ENCODE measurements at places on chromosomes 4 and X.

GRCh38 chr4:141307241-141307689 is 86.6 kb downstream of the ZNF330 start:
- DNase-seq: peak; percentile 67

GRCh38 chrX:121120690-121121605 is 73.5 kb downstream of the GLUD2 start:
- no peak for DNase-seq

DNA sequence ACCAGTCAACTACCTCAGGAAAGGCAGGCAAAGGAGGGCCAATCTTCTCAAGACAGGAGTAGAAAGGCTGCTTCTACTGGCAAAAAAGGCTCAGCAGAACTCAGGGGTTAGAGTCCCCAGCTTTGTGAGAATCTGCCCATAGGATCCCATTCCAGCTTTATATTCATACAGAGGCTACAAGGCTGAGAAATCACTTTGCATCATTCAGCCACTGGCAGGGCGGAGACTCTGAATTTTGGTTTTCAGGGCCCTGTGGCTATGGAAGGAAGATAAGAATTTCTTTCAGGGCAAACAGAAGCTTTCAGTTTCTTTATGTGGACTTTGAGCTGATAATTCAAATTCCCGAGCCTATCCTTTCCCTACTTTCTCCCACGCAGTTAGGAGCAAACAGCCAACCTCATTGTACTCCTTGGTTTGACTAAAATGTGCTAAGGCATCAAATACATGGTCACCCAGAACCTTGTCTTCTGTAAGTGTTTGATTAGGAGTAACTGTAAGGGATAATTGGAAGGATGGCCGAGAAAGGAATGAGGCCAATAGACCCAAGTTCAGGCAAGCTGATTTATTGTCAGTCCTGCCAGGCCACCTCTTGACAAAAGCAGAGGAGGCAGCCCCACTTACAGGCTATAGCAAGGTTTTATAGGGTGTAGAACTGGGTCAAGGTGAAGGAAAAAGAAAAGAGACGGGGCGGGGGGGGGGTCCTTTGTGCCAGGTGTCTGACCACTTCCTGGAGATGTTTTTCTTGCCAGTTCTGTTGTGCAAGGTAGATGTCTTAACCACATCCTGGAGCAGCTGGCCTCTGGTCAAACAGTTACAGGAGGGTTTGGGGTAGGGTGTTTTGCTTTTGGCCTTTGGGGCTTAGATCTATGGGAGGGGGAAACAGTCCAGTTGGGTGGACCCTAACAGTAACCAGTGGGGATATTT is 165.3 kb upstream of the PPP1R2C start:
- DNase-seq: no peak

DNA sequence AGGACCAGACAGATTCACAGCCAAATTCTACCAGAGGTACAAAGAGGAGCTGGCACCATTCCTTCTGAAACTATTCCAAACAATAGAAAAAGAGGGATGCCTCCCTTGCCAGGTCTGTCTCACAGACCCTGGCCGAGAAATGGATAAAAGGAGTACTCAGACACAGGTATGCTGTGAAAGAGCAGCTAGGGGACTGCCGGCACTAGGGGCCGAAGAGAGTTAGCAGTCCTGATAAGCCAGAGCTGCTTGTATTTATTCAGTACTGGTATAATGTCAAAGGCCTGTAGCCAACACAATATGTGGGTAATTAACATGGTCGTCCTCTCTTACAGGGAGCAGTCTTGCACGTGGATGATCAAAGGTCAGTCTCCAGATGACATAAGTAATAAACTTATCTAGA is 1042.1 kb upstream of the LCORL start:
- DNase-seq: no peak

GRCh38 chr4:159152181-159152580 is 49.3 kb downstream of the RAPGEF2 start:
- DNase-seq: no peak

DNA sequence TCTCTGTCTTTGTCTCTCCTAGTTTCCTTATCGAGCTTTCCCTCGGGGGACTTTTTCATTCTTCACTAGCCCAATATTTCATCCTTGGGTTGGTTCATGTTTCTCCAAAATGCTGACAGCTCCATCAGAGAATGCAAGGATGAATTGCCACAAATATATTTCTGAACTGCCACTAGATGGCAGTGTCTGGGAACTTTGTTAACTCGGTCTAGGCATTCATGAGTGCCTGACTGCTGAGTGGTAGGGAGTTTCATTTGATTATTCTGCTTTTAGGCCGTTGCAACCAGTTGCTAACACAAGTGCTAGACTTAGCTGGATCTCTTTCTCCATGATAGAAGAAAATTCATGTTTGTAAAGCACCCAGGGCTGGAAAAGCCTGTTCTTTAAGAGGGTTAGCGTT is 73.5 kb upstream of the RAP2C start:
- peak; percentile 43 for DNase-seq

GRCh38 chr4:110139815-110140214 is 58.6 kb downstream of the ELOVL6 start:
- DNase-seq: no peak
